Activated CD4-positive, alpha-beta T cell treated with anti-CD3 and anti-CD28 coated beads for 1 hour (primary cell): ENCODE measurements at places on chromosomes 12 and 14.

DNA sequence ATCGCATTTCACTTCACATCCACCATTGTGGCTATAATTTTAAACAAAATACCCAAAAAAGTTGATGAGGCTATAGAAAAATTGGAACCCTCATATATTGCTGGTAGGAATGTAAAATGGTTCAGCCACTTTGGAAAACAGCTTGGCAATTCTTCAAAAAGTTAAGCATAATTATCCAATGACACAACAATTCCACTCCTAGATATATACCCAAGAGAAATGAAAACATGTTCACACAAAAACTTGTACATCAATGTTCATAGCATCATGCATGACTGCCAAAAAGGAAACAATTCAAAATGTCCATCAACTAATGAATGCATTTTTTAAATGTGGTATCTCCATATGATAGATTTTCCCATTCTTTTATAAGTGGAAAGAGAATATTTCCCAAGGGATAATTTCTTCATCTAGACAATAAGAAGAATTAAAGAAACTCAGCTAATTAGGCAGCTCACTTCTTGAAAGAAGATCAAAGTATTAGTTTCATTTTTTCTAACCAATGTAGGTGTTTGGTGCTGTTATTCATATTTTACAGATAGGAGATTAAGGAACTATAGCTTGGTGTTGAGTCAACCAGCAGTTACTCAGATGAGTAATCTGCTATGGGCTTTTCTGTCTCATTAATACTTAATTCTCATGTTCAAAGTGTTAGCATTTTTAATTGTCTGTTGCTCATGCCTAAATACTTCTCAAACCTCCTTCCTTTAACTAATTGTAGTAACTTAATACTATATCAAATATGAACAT lies 32.8 kb downstream of the YEATS4 start:
- no peak for DNase-seq

- no peak for DNase-seq
Observed at GRCh38 chr12:72035625-72036024, 97.0 kb downstream of the TPH2 start.

DNA sequence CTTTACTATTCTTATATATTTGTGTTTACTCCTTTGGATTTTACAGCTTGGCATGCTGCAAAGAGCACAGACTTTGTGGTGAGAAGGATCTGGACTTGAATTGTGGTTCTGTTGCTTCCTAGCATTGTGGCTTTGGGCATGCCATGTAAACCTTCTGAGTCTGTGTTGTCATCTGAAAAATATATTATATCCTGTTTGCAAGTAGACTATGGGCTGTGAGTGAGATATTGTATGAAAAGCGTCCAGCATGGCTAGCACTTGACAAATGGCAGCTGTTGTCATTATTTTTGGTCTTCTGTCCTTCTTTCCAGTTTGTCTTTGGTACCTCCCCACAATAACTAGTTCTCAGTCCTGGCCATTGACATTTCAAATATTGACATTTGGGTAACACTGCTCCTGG lies 61.8 kb upstream of the DACT1 start:
- no peak for DNase-seq

GRCh38 chr14:92832137-92832700 lies 38.1 kb downstream of the GOLGA5 start:
- DNase-seq, result no peak

GRCh38 chr12:118144499-118144898 lies 8.6 kb downstream of the PEBP1 start:
- DNase-seq, result no peak

- DNase-seq, result no peak
Observed at GRCh38 chr14:104593241-104593701, 11.3 kb downstream of the TMEM179 start.

DNA sequence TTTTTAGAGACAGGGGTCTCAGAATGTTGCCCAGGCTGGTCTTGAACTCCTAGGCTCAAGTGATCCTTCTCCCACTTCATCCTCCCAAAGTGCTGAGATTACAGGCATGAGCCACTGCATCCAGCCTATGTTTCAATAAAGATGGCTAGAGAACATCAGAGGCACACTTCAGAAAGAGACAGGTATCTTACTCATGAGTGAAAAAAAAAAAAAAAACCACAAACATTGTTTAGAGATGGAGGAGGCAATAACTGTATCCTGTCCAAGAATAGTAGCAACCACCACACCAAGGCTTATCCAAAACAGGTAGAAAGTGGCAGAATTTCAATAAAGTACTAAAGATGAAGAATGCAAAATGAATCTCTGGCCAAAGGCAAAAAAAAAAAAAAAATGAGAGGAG lies 30.3 kb downstream of the EEA1 start:
- no peak for DNase-seq

GRCh38 chr12:23750923-23751322 lies 198.5 kb downstream of the SOX5 start:
- no peak for DNase-seq

DNA sequence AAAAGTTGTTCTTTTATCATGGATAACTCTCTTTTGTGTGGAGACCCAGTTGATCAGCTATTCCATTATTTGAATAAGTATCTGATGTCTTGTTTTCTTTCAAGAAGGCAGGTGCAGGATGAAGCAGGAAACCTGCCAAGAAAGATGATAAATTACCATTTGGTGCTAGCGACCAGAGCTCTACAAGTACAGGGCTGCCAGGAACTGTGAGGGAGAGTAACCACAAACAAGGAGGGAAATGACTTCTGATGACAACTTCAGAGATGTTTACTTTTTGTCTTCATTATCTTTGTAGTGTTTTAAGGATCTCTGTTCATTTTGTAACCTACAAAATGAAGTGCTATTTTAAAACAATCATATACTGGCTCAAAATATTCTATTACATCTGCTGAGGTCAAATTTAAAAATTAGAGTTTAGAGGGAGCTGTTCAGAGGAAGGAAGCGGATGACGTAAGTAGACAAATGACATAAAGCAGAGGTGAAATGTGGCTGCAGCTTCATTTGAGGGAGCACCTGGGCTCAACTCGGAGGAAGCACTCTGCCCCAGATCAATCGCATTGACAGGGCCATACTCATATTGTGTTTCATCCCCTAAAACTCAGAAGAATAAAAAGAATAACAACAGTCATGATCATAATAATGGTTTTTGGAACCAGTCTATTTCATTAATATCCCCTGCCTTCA lies 226.8 kb downstream of the C12orf42 start:
- no peak for DNase-seq
